BJ (cell line): ENCODE measurements at places on chromosomes 7 and 10.

GRCh38 chr10:69018613-69019012, 30.0 kb downstream of the KIFBP start:
- no peak for DNase-seq

GRCh38 chr10:97200616-97201015, 14.9 kb upstream of the SLIT1 start:
- DNase-seq: no peak

- DNase-seq: no peak
Measured at GRCh38 chr10:95832216-95833041, 75.3 kb upstream of the CC2D2B start.

DNA sequence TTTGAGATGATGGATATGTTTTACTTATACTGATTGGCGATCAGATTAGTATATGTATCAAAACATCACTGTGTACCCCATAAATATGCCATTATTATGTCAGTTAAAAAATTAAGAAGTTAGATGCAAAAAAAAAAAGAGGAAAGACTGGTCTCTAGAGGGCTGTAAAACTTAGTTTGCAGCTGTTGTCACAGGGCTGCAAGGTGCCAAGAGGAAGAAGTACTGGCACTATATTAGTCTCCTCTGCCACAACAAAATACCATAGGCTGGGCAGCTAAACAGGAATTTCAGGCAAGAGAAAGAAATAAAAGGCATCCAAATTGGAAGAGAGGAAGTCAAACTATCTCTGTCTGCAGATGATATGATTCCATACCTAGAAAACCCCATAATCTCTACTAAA, 177.8 kb upstream of the PLPP4 start:
- no peak for DNase-seq

DNA sequence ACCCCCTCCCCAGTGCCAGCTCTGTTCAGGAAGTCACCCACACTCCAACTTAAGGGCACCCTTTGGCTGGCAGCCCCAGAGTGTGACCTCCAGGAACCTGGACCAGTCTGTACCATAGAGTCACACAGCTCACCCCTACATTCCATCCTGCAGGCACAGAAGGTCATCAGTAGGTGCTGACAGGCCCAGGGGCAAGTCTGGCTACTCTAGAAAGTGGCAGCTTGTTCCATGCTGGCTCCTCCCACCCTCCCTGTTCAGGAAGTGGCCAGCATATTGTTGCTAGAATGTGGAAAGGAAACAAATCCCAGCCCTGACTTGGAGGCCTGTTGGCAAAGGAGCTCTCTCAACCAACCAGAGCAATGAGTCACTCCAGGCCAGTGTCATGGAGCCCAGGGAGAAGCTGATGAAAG, 3.2 kb upstream of the NCOA4 start:
- DNase-seq: no peak

DNA sequence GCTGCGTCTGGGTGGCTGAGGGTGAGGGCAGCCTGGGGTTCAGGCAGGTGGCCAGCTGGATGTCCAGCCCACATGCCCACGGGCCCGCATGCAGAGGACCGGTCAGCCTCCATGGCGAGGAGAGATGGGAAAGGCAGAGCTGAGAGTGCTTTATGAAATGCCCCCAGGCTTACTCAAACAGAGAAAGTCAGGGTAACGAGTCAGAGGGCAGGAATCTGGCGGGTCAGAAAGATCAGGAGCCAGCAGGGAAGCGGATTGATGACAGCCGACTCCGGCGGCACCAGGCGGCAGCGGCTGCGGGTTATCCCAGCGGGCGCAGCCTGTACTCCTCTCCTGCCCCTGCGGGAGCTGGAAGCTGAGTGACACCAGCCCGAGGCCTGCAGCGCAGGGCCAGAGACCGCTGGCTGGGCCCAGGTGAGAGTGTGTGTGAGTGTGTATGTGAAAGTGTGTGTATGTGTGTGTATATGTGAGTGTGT, 13.4 kb downstream of the SLC13A4 start:
- no peak for DNase-seq

DNA sequence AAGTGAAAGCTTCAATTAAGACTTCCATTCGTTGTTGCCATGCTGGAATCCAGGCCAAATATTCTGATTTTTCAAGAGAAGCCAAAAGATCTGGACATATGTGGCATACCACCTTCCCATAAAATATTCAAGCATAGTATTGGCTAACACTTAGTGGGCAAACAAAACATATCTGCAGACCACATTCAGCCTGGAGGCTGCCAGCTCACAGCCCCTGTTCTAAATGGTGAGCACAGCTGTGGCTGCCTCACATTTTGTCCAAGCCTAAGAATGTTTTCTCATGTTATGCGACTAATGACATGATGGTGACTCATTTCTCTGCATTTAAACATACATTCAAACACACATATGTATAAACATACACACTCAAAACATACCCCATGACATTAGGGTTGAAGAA, 10.6 kb upstream of the CALU start:
- no peak for DNase-seq

DNA sequence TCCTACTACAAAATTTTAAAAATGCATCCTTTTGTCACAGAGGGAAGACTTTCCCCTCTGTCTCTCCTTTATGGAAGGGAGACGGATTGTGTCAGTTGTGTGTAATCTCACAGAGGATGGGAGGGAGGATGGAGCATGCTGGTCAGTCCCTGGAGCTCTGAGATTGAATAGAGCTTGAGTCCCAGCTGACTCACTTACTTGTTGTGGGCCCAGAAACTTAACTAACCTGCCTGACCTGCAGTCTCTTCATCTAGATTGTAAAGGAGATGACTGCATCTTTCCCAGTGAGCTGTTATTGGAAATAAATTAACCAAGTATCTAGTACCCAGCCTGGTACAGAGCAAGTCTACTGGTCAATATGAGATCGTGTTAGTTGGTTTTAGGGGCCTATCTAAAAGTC, 77.9 kb upstream of the ADO start:
- DNase-seq: no peak

GRCh38 chr10:21265622-21266021, 259.9 kb downstream of the SKIDA1 start:
- DNase-seq: no peak
